ENCODE measurements at places on chromosomes 2 and 18.

DNA sequence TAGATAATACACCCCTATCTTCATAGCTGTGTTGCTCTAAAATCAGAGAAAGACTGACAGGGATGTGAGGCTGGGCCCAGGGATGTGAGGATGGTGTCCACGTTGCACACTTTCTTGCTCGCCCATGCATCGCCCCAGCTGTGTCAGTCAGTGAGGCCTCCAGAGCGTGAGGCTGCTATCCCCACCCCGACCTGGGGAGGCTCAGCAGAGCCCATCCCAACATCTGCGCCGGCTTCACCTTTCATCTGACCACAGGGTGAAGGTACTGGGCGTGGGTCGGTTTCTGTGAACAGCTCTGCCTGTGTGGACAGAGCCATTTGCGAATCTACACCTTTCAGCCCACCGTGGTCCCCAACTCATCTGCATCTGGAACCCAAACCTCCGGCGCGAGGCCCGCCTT is 255.7 kb downstream of the HDAC4 start:
- DNase-seq = no peak

- DNase-seq = no peak
Measured at GRCh38 chr2:100484390-100484789, 14.1 kb downstream of the NMS start.

DNA sequence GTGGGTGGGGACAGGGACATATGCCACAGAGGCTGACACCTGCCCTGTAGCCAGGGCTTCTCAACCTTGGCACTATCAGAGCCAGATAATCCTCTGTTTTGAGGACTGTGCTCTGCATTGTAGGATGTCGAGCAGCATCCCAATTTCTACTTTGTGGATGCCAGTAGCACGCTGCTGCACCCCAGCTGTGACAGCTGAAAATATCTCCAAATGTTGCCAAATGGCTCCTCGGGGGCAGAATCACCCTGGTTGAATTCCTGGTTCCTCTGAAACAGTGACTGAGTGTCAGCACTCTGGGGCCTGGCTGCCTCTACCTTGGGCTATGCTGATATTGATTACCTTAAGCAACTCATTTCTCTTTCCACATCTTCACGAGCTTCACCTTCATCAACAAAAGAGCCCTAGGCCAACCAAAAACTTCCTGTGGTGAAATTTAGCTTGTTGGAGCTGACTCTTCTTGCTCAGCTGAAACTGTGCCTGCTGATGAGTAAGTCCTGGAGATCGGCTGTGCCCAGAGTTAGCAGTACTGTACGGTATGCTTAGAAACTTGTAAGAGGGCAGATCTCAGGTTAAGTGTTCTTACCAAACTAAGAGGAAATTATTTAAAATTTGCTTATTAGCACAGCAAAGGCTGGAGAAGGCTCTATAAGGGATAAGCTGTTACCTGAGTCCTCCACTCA is 138.1 kb downstream of the SEPTIN10 start:
- no peak for DNase-seq

GRCh38 chr18:36752929-36753865 is 75.6 kb downstream of the TPGS2 start:
- peak; percentile 10 for DNase-seq

- no peak for DNase-seq
Measured at GRCh38 chr2:143877056-143877455, 642.9 kb downstream of the ZEB2 start.

- no peak for DNase-seq
Measured at GRCh38 chr2:98474979-98475632, 30.4 kb downstream of the INPP4A start.

DNA sequence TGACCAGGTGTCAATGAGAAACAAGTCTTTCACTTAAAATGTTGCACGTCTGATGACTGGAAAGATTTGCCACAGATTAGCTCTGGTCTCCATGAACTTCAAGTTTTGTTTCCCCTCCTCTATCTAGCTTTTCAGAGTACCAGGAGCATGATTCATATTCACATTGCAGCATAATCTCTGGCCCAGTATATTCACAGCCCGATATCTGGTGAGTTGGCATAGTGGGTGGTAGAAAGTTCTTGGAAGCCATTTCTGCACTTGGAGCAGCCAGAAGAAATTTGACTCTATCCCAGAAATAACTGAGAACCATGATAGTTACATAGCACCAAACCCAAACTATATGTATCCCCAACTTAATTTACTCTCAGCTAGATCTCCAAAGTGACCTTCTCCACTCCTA is 503.9 kb downstream of the PID1 start:
- DNase-seq = no peak

DNA sequence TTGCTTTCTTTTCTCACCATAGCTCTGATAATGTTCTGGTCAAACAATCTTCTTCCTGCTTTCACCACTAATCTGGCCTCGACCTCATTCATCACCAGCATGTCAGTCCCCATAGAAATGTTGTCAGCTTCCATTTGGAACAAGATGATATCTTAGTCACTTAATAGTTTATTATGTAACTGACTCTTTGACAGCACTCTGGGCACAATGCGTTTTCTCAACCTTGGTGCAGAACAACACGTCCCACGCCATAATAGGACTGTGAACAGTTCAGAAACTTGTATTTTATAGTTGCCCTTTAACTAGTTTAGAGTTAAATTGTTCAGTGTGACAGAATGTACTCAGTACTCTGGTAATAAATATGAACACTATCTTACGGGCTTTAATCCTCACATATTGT is 106.0 kb downstream of the MC4R start:
- DNase-seq = no peak

DNA sequence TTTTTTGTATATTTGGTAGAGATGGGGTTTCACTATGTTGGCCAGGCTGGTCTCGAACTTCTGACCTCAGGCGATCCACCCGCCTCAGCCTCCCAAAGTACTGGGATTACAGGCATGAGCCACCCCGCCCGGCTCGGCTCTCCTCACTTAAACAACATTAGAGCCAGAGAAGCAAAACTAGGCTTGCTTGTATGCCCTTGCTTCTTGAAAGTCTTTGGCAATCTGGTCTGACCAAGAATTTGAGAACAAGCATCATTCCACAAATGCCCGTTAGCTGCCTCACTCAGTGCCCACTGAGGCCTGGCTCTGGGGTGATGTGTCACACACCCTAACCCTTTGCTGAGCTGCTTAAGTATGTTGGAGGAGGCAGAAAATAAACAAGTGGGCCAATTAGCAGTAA is 33.5 kb downstream of the SOWAHC start:
- DNase-seq = no peak

GRCh38 chr2:53985646-53986045 is 14.9 kb upstream of the PSME4 start:
- no peak for DNase-seq

GRCh38 chr2:109674894-109675534 is 60.9 kb downstream of the SOWAHC start:
- no peak for DNase-seq

DNA sequence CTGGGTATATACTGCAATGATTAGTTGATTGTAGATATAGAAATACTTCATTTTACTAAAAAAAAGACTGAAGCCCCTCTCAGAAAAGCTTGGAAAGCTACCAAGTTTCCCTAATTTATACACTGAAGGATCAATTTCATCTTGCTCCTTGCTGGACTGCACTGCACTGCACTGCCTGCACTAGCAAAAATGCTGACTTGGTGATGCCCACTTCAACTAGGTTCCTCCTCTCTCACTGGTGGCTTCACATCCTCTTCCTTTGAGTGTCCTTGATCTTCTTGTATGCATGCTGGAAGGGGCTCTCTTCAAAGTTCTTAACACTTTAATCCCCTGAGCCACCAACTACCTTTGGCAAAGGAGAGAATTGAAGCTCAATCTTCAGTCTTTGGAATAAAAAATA is 31.7 kb upstream of the ITPRID2 start:
- DNase-seq = no peak

- no peak for DNase-seq
Measured at GRCh38 chr2:40639320-40639719, 187.4 kb upstream of the SLC8A1 start.

GRCh38 chr2:105796131-105796638 is 51.5 kb downstream of the NCK2 start:
- no peak for DNase-seq

- DNase-seq = no peak
Measured at GRCh38 chr2:149651229-149651628, 63.7 kb upstream of the MMADHC start.

GRCh38 chr2:61233581-61233980 is 71.6 kb downstream of the C2orf74 start:
- DNase-seq = no peak

- no peak for DNase-seq
Measured at GRCh38 chr2:38178119-38178518, 102.2 kb upstream of the CYP1B1 start.

- no peak for DNase-seq
Measured at GRCh38 chr18:10949655-10950054, 199.7 kb downstream of the PIEZO2 start.

DNA sequence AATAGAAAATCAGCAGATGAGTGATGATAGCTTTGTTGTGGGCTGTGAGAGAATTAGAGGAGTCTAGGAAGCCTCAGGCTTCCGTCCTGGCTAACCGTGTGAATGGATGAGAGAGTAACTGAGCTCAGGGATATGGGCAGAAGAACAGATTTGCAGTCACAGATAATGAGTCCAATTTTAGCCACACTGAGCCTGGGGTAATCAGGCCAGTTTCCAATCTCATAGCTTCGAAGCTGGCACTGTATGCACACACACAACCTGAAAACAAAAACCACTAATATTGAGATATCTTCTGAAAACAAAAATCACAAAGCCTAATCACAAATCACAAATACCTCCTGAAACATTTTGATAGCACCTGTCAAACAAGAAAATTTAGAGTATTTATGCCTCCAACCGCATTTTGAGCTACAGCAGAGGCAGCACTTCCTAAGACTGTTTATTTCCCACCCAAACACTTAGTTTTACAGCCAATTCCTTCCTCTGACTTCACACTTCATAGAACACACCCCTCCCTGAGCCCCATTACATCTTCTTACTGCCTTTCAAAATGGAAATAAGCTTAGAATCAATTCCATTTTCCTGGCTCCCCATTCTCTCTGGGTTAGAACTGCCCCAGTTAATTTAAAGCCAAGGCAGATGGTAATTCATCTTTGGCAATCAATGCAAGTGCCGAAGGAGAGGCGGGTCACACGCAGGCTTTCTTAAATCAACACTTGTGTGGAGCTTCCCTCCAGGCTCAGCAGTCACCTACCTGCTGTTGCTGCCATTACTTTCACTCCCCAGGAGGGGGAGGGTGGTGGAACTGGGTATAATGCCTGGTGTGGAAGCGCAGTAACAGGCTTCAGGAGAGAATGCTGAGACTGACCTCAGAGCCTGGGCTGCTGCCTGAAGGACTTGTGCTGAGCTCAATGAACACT is 18.9 kb downstream of the TTR start:
- no peak for DNase-seq

DNA sequence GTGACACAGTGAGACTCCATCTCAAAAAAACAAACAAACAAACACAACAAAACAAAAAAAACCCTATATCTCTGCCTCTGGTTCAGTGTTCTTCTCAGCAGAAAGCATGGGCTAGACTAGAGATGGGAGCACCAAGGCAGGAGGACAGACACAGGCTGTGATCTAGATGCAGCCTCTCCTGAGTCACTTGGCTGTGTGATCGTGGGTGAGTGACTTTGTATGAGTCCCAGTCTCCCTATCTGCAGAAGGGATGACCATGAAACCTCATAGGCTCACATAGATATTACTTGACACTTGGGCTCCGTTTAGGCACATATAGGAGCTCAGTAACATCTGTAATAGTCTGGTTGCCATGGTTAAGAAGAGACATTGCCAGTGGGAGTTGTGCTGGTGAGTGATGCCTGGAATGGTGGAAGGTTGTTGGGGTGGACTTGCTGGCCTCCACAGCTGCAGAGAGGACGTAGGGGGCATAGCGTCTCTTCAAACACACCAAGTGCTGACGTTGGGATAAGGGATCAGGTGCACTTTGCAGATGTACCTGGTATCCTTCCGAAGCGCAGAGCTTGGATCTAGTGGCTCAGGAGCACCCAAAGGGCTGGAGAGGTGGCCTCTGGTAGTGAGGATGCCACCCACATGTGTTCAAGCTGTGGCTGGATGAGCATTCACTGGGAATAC is 318.9 kb upstream of the HS6ST1 start:
- no peak for DNase-seq

DNA sequence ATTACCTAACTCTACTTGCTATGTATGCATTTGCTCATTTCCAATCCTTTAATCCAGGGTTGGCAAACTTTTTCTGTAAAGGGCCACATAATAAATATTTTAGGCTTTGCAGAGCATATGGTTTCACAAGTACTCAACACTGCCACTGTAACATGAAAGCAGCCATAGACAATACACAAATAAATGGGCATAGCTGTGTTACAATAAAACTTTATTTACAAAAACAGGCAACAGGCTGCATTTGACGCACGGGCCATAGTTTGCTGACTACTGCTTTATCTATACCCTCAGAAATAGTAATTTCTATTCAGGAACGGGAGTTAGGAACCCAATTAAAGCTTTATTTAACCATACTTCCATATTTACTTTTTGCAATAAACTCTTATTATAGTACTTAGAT is 138.7 kb downstream of the DHRS9 start:
- no peak for DNase-seq

DNA sequence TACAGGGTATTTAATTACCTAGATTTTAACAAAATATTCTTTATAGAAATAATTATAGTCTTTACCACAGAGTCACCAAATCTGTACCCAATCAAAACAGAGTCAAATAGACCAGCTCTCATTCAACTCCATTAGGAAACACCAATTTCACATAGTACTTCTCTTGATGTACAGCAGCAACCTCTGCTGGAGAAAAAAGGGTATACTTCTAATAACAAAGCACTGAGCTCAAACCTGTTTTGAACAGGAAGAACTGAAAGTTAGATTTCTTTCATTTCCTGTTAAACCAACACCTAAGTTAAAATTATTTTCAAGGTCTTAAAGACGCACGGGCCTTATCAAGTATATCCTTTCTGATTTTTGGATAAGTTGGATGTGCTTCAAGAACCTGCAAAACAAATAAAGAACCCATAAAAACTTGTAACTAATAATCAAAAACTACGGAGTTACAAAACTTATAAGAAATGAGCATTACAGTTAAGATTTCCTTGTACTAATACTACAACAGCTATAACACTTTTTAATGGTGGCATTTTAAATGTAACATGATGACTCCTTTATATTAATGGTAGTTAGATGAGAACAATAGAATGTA is 79.0 kb downstream of the TTC21B start:
- DNase-seq = peak; percentile 58

- DNase-seq = no peak
Measured at GRCh38 chr2:54955358-54956110, 94.7 kb downstream of the RTN4 start.

GRCh38 chr2:101566632-101567228 is 91.8 kb upstream of the RFX8 start:
- DNase-seq = no peak

- peak; percentile 92 for DNase-seq
Measured at GRCh38 chr2:229901819-229902218, 20.0 kb downstream of the TRIP12 start.

DNA sequence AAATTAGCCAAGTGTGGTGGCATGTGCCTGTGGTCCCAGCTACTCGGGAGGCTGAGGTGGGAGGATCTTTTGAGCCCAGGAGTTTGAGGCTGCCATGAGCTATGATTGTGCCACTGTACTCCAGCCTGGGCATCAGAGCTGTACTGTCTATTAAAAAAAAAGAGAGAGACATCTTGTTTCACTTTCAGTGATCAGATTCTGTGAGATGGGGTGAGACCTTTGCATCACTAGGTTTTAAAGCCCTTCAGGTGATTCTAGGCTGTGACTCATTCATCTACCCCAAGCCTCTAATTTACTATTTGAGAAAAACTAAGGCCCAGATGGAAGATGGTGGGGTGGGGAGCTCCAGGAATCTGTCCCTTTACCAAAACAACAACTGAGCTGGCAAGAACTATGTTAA is 7.1 kb downstream of the C2orf92 start:
- DNase-seq = no peak
